ENCODE measurements at places on chromosomes 5 and 9. TPM values are rescaled to one million over a fixed set of nuclear protein-coding genes. Genes with fewer than 3 reads are reported as not detected.

Gene BRINP1
- not detected for total RNA-seq

GRCh38 chr9:34514816-34515215 lies 8.0 kb downstream of the ENHO start:
- DNase-seq = no peak

GRCh38 chr5:75510417-75510835 lies 1.0 kb downstream of the CERT1 start:
- DNase-seq = peak; percentile 43

Gene IL9
- not detected for total RNA-seq

- DNase-seq = no peak
Observed at GRCh38 chr5:179749857-179750508, 17.4 kb downstream of the MAML1 start.
